ENCODE measurements at places on chromosomes 7 and 10.

GRCh38 chr10:86970162-86970981 lies 2.1 kb downstream of the ADIRF start:
- no peak for DNase-seq

GRCh38 chr10:4053940-4054339 lies 268.9 kb upstream of the KLF6 start:
- no peak for DNase-seq

DNA sequence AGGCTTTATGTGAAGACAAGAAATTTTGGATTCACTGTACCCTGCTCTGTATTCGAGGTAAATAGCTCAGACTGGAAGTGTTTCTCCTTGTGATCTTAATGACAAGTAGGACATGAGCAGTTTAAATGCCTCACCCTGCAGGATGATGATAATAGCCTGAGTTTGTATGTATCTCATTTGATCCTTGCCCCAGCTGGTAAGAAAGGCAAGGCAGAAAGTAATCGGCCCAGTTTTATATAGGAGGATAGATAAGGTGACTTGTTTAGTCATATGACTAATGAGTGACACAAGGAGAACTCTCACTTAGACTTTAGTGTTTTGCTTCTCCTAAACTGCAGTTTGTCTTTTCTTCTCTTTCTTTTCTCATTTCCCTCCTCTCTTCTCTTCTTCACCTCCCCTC lies 372.6 kb downstream of the PHF14 start:
- no peak for DNase-seq

DNA sequence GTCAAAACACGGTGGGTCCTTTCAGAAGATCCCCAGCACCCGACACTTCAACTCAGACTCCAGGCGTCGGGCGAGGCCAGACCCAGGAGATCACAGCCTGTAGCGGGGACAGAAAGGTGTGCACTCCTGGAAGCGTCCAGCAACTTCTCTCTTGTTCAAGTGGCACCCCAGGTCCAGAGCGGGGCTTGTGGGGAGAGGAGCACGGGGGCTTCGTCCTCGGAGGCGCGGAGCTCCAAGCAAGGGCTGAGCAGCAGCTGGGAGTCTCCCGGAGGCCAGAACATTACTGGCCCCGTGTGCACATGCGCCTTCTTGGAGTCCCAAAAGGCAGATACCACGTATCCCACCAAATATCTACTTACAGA lies 54.9 kb downstream of the ZRANB1 start:
- no peak for DNase-seq

GRCh38 chr7:38329340-38329739 lies 55.9 kb upstream of the TARP start:
- DNase-seq = no peak

DNA sequence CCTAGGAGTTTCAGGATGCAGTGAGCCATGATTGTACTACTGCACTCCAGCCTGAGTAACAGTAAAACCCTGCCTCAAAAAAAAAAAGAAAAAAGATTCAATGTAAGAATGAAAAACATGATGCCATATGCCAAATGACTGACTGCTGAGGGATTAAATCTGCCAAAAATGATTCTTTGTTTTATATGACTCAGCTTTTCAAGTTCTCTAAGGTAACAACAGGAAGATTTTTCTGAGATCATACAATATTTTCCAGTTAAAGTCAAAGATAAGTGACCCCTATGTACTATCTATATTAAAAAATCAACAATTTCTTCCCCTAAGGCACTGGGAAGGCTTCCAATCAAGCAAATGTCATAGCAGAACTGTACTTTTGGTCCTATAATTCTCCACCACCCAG lies 271.2 kb upstream of the IMMP2L start:
- peak; percentile 31 for DNase-seq

GRCh38 chr7:2358968-2359527 lies 4.4 kb downstream of the EIF3B start:
- DNase-seq = no peak

- no peak for DNase-seq
Observed at GRCh38 chr10:128209862-128210214, 83.6 kb upstream of the MKI67 start.

- DNase-seq = peak; percentile 84
Observed at GRCh38 chr10:49139028-49139845, 5.4 kb upstream of the FAM170B start.

DNA sequence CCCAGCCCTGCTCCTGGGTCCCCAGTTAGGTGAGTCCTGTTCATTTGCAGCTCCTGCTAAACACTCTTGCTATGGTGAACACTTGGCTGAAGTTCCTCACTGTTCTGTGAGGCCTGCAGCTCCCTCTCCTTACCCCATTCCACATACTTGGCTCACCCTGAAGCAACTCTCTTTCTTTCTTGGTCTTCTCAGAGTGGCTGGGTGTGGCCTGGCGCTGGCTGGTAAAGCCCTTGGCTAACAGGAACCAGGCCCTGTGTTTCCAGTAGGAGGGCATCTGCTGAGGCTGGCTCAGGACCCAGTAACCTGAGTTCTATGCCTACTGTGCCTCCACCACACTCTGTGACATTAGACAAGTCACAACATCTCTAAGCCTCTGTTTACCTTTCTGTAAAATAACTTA lies 53.1 kb upstream of the COL13A1 start:
- DNase-seq = no peak

GRCh38 chr10:76341740-76342139 lies 910.3 kb downstream of the LRMDA start:
- no peak for DNase-seq

DNA sequence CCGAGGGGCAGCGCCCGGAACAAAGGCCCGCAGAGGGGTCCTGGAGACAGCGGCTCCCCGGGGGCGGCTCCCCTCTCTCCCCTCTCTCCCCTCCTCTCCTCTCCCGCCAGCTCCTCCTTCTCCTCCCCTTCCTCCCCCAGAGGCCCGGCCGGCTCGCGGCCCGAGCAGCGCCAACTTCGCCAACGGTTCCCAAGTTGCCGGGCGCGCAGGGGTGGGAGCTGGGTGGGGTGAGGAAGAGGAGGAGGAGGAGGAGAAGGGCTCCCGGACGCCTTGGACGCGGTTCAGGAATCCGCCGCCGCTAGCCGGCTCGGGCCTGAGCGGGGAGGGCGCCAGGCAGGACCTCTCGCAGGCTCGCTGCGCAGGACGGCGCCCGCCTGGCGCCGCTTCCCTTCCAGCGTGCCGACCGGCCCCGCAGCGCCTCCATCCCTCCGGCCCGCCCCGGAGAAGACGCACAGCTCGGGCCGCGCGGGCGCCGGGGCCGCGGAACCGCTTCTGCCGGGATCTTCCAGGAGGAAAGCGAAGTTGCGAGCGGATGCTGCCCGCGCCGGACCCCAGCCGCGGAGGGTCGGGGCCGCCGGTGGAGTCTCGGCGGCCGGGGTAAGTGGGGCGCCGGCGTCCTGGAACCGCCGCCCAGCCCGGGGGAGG lies at the start of gene CHST3:
Gene CHST3 (plus strand): TSS at position 298 of the 645 bp plus-strand sequence. CDS start 41,448 bp downstream, outside the sequence.
- DNase-seq = peak; percentile 50

- DNase-seq = no peak
Observed at GRCh38 chr10:103246324-103246723, 637 bp downstream of the RPEL1 start.

- no peak for DNase-seq
Observed at GRCh38 chr10:118944959-118945633, 84.4 kb upstream of the NANOS1 start.

DNA sequence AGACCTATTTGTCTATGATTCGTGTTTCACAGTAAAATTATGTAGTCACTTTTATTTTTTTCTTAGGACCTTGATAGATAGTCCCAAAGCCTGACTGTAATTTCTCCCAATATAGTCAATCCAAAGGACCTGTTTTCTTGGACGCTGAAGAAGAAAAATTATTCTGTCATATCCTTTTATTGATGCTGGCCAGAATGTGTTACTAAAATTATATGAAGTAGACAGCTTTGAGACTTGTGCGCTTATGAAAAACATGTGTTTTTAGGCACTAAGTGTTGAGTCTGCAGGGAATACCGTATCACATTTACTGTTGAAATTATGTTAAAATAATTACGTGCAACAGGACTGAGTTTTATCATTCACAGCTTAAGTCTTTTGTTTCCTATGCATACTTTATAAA lies 17.9 kb downstream of the TES start:
- no peak for DNase-seq

DNA sequence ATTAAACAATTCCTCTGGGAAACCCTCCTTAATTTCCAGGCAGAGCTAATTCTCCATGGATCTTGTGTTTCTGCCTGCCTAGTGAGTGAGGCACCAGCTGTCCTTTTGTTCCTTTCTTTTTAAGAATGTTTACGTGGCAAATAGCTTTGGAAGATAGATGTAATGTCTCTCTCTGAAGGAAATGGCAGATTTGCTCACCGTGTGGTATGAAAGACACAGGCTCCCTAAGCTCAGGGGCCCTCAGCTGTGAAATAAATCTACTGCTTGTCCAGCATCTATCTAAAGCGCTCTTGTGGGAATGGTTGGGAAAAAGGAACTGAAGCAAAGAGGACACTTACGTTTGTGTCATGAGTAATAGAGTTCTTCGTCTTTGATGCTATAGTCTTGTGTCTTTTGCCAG lies 64.6 kb downstream of the FAS start:
- no peak for DNase-seq

- peak; percentile 99 for DNase-seq
Observed at GRCh38 chr7:41029072-41029499, 673.8 kb downstream of the INHBA start.

DNA sequence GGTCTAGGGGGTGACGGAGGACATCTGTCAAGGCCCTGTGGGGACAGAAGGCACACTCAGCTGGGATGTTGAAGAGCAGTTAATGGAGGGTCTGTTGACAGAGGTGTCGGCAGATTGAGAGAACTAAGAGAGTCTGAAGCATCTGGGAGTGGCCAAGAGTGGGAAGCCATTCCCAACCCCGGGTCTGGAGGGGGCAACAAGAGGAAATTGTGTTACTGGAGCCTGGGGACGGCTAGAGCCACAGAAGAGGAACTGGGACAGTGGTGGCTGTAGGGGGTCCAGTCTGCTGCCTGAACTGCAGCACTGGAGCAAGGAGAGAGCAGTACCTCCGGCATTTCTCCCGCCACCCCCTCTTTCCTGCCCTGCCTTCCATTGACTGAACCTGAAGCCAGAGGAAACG lies 136.6 kb downstream of the CHN2 start:
- DNase-seq = no peak

- no peak for DNase-seq
Observed at GRCh38 chr10:30115626-30115940, 56.2 kb upstream of the JCAD start.

DNA sequence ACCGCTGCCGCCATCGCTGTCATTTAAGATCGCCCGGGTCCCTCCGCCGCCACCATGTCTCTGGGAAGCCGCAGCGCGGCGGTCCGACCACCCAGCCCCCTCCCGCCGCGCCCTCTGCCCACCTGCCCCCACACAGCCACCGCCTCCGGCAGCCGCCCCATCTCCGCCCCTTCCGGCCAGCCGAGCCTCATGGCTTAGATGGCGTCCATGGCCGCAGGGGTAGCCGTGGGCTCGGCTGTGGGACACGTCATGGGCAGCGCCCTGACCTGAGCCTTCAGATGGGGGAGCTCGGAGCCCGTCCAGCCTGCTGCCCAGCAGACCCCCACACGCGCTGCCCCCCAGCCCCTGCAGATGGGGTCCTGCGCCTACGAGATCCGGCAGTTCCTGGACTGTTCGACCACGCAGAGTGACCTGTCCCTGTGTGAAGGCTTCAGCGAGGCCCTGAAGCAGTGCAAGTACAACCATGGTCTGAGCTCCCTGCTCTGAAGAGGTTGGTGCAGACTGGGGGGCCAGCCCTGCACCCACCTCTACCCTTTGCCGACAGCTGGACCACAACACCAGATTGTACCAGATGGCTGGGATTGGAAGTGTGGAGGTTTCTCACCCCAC lies 38.0 kb upstream of the TARP start:
- no peak for DNase-seq

DNA sequence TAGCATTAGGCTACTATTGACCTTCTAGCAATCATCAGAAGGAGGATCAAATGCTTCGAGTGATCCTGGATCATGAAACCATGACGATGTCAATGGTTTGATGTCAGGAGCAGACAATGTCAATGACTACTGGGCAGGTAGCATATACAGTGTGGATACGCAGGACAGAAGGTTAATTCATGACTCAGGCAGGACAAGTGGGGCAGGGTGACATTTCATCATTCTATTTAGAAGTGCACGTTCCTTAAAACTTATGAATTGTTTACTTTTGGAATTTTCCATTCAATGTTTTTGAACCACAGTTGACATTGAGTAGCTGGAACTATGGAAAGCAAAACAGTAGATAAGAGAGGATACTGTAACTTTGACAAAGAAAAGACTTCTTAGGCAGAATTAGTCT lies 140.8 kb downstream of the TSPAN12 start:
- DNase-seq = no peak

GRCh38 chr10:89494068-89494467 lies 41.3 kb downstream of the SLC16A12 start:
- DNase-seq = no peak

DNA sequence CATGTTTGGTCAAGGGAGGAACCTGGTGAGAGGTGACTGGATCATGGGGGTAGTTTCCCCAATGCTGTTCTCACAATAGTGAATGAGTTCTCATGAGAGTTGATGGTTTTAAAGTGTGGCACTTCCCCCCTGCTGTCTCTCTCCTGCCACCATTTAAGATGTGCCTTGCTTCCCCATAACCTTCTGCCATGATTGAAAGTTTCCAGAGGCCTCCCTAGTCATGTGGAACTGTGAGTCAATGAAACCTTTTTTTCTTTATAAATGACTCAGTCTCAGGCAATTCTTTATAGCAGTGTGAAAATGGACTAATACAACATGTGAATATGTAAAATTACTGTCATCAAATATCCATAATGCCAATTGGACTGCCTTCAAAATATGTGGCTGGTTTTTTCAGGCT lies 165.5 kb upstream of the TARP start:
- no peak for DNase-seq

DNA sequence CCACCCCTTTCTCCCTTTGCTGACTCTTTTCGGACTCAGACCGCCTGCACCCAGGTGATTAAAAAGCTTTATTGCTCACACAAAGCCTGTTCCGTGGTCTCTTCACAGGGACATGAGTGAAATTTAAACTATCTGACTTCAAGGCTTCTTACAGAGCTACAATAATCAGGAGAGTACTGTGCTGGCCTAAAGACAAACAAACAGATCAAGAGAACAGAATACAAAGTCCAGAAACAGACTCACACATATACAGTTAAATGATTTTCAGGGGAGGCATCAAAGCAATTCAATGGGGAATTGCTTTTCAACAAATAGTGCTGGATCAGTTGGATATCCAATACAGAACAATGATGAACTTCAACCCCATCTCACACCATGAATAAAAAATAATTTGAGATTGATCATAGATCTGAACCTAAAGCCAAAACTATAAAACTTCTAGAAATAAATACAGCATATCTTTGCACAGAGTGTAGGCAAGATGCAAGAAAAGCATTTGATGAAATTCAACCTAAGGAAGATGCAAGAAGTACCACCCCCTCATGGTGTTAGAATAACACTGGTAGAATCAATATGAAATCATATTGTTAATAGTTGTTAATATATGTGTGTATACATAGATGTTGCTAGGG lies 96.5 kb downstream of the ZFAND4 start:
- DNase-seq = no peak
